AG04450 (cell line): ENCODE measurements at places on chromosomes 16 and 17.

DNA sequence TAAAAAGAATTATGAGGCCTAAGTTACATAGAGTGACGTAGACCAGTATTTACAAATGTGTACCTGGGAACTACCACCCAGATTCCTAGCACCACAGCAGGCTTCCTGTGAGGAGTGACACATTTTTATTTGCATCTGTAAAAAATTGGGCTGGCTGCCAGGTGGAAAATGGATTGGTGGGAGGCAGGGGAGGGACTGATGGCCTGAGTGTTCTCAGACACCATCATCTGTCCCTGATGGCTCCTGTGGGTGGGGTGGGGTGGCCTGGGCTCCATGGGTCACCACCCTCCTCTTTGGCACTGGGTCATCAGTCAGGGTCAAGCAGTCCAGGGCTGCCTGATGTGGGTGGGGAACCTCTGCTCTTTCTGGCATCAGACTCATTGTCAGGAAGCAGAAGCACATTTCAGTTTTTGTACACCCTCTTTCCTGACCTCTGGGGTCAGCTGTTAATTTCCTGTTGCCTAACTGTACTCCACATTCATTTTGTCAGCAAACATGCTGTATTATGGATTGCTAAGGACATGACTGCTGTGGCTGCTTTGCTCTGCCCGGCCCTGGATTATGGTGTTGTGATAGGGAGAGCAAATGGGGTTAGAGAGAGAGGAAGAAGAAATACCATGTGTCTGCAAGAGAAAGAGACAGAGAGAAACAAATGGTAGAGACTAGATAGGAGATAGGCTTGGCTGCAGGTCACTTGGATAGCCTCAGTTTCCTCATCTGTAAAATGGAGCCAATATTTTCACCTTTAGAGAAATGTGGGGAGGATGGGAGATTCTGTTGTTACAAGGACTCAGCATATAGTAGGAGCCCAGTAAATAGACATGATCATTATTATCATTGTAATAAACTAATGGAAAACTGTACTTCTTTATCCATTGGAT is 11.6 kb upstream of the MFAP4 start:
- no peak for DNase-seq

- DNase-seq = no peak
These were observed 4.9 kb upstream of the HIGD1B start for GRCh38 chr17:44842748-44843147.

GRCh38 chr16:4081521-4082021 is 34.7 kb downstream of the ADCY9 start:
- DNase-seq = no peak

DNA sequence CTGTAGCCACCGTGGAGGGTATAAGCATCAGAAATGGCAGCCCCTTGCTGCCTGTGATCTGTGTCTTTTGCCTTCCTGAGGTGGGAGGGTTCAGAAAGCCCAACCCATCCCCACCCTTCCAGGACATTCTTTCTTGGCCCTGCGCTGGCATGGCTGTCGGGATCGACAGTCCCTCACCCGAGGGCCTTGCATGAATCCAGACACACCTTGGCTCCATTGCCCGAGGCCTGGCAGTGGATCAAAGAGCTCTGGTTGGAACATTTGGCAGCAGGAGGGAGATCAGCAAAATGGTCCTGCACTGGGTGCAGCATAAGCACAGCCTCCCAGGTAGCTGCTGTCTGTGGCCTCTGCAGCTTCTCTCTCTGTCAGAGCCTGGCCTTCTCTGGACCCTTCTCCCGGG is 246.6 kb upstream of the MAF start:
- DNase-seq = no peak

DNA sequence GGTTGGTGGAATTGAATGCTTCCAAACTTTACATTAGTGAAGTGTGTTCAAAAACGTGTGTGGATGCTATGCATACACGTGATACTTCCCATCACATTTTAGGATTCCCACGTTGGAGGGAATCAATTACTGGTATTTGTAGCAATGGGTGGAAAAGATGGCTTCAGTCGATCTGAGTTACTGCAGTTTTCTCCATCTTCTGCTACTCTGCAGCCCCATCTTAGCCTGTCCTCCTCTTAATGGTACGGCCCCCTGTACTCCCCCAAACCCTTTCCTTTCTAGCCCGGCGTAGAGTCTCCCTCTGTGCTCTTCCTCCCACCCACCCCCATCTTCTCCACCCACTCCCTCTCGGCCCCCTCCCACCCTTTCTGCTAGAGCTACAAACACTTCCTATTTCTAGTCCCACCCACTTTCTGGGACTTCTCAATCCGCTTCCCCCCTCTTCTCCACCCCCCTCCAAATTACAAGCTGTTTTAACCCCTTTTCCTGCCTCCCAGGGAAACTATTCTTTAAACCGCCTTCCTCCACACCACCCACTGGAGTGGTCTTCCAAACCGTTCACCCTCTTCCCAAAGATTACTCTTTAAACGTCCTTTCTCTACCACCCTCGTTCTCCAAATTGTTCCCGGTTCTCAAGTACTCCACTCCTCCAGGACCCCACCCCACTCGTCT is 1.1 kb downstream of the CHTF8 start:
- no peak for DNase-seq

- no peak for DNase-seq
These were observed 411.0 kb downstream of the CPPED1 start for GRCh38 chr16:12392585-12393091.

DNA sequence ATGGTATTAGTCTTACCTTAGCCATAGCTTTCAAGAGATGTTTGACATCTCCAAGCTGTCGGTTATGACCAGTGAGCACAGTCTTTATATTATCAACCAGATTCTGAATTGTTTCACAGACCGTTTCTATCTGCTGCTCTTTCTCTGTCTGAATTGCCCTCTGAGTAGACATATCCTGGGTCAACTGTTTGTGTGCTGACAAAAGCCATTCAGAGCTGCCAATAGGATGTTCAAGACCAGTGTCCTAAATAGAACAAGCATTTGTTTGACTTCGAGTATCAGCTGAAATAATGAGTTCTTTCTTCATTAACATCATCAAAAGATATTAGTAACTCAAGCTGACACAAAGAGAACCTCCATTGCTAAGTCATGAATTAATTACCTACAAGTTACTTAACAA is 14.9 kb upstream of the ARL6IP1 start:
- no peak for DNase-seq

- DNase-seq = no peak
These were observed 23.4 kb downstream of the C17orf67 start for GRCh38 chr17:56810343-56810742.

DNA sequence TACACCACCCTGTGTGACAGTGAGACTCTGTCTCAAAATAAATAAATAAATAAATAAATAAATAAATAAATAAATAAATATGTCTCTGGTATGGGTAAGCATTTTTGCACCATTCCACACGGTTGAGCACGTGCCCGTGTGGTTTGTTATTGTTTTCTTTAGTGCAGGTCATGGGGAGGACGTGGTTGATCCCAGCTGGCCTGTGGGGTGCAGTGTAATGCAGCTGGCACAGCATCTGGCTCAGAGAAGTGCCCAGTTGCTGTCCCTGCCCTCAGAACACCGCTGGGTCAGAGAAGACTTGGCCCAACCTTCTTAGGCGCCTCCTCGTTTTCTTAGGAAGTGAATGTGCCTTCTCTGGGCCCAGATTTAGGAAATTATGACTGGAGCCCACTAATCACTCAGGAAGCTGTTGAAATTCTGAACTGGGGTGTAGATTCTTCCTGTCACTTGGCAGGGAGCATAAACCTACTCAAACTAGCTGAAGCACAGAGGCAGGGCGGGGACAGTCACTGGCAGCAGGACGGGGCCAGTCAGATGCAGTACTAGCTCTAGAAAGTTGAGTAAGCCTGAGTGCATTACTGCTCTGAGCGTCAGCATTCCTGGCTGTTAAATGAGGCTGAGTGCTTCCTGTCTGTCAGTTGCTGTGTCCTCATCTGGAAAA is 85.9 kb downstream of the SNX29 start:
- peak; percentile 43 for DNase-seq

GRCh38 chr16:88846088-88846487 is 10.7 kb downstream of the GALNS start:
- no peak for DNase-seq

- DNase-seq = no peak
These were observed 599 bp downstream of the RNF112 start for GRCh38 chr17:19411631-19412030.

DNA sequence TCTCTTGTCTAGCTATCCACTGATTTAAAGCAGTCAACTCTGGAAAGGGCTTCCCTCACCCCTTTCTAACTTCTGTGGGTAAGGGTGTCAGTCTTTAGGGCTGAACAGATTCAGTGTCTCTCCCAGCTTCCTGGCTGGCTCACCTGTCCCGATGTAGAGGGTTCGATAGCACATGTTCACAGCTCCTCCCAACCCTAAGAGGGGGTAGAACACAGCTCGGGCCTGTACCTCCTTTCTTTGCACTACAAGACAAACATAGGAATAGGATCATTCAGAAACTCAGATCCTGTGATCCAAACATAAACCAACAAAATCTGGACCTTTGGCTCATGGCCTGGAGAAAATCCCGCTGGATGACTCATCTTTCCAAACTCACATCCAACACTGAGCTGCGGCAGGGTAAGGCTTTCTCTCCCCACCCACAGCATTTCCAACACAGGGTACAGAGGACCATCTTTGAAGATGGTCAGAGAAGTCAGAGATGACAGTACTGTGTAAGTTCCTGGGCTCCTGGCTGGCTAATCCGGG is 5.8 kb upstream of the DHRS13 start:
- DNase-seq = peak; percentile 68

GRCh38 chr17:38425744-38426143 is 2.5 kb upstream of the ARHGAP23 start:
- no peak for DNase-seq

- no peak for DNase-seq
These were observed 8.9 kb downstream of the DUS2 start for GRCh38 chr16:68031951-68032350.

DNA sequence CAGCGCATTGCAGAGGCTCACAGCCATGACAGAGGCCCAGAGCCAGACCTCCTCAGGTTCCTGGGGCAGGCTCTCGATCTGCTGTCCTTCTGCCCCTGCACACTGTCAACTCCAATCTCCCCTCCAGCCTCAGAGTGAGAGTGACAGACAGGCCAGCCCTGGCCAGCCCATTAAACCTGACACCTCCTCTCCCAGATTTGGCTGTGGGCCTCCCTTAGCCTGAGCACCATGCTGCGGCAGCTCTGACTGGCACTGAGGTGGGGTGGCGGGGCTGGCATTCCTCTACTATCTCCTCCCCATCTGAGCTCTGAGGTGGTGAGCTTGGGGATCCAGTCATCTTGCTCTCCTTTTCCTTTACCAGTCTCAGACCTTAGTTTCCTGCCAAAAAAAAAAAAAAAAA is 15.5 kb upstream of the C1QL1 start:
- no peak for DNase-seq

GRCh38 chr17:82214012-82214628 is 1.5 kb upstream of the CCDC57 start:
- DNase-seq = no peak

GRCh38 chr17:27380551-27380950 is 75.7 kb upstream of the KSR1 start:
- DNase-seq = no peak

DNA sequence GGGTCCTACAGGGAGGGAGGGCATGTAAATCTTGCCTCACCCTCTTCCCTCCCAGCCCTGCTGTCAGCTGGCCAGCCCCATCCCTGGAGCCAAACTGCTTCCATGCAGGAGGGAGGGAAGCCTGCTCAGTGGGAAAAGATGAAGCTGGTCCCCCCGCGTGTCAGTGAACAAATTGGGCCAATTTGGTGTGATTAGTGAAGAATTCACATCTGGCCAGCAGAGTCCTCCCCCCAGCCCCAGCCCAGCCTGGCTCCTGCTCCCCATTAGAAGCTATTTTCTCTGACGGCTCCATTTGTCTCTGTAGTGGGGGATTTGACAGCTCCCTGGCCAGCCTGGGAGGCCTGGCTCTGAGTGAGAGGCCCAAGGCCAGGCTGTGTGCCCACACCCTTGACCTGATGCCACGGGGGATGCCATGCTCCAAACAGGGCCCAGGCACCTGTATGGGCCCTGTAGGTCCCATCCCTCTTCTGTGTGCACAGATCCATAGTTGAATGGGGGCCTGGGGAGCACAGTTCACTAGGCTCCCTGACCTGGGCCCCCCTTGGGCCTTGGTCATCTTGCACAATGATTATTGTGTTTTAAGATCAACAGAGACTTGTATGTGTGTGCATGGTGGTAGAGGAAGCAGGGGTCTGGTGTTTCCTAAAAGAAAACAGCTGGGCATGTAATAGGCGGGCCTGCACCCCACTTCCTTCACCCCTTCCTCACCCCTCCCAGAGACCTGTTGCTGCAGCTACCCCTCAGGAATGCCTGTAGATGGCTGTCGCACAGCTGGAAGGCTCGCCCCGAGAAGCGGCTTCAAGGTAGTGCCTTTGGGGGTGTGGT is 50.7 kb upstream of the TAC4 start:
- no peak for DNase-seq

GRCh38 chr16:71373073-71373472 is 14.6 kb downstream of the CALB2 start:
- peak; percentile 15 for DNase-seq

GRCh38 chr17:51435641-51436091 is 175.3 kb downstream of the UTP18 start:
- no peak for DNase-seq

DNA sequence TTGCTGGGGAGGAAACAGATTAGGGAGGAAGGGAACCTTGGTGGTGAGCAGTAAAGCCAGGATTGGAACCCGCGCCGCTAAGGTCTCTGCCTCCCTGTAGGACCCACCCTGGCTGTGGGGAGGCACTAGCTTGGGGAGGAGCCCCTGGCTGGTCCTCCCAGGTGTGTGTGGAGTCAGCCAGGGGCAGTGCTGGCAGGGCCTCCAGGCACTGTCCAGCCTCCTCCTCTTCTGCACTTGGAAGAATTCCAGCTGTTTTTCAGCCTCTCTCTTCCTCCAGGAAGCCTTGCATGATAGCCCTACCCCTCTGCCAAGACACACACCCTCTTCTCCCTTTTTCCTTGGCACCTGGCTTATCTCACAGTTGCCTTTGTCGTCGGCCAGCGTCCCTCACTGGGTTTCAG is 34.8 kb downstream of the TMEM235 start:
- no peak for DNase-seq

DNA sequence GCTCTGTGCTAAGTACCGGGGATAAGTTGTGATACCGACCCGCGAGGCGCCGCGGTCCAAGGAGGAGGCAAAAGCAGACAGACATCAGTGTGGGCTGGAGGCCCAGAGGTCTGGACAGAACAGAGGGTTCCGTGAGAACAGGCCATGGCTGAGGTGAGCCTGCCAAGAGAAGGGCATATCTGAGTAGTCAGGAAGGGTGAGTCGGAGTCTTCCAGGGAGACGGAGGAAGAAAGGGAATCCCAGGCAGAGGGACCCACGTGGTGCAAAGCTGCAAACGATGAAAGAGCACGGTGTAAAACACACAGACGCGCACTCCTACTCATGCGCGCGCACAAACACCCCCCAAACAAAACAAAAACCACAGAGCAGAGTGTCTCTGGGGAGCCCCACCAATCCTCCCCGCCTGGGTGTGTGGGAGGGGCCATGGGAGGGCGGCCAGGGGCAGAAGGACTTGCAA is 18.1 kb downstream of the RHBDL3 start:
- DNase-seq = no peak
